ENCODE measurements at places on chromosomes 3 and 15.

DNA sequence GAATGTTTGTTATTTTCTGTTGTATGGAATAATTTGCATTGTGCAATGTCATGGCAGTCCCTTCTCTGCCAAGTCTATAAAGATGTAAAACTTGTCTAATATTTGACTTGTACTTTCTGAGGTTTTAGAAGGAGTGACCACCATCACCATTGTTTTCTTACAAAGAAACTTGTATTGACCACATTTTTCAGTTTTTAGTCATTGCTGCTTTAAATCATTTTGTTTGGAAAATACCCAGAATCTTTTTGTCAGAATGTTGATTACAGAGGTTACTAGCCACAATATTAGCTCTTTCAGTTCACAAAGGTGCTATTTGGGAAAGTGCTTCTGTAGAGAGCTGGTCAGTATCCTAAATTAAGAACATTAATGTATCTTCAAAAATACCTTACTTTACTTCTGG is 532.4 kb upstream of the GBE1 start:
- no peak for DNase-seq

GRCh38 chr3:147360646-147361453 is 45.5 kb downstream of the ZIC4 start:
- DNase-seq, result no peak

DNA sequence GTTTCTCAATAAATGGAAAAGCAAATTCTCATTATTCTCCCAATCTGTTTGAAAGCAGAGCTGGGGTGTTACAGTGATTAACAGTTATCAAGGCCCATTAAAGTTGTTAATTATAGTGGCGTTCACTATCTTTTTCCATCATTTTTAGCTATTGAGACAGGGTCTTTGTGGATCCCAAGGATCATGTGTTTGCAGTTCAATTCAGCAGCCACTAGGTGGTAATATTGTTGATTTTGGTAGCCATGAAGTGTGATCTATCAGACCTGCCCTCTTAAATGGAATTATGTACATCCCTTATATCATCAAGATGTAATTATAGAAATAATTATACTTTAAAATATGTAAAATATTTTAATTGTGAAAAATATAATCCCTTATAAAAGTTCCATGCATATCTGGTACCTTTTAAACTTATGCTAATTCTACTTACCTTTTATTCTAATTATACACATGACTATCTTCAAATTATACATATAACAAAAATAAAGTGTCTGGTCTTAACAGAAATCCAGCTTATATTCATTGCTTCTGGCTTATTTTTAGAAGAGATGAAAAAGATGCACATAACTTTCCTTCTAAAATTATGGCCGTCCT is 126.4 kb downstream of the GREM1 start:
- DNase-seq, result no peak

DNA sequence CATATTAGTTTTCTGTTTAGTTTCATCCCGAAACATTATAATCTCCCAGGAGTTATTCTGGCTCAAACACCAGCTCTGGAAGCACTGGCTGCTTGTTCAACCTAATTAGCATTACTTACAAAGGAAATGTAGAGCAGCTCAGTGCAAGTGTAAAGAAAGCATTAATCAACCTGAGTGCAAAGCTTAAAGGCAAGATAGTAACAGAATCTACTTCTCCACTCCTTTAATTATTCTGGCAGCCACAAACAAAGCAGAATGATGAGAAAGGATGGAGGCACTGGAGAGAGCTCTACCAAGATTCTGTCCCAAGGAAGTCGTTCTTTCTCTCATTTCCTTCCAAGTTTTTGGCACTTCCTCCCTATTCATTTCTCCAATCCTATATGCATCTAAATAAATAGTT is 1384.0 kb downstream of the ZPLD1 start:
- DNase-seq, result no peak

- DNase-seq, result no peak
These were observed 8.2 kb downstream of the ZNF106 start for GRCh38 chr15:42482701-42483100.

DNA sequence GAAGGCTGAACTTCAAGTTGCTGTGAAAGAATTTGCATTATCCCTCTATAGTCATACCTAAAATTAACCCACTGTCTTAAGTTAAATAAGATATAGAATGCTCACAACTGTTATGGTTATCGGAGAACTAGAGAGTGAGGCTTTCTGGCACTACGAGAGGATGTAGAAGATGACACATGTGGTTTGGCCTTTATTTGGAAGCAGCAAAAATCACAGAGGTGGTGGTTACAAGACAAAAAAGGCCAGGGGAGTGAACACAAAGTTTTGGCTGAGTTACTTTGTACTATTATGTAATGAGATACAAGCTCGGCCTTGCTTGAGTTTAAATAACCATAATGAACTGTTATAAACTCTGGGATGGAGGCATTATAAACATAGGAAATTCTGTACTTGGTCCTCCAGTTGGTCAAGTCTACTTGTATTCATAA is 78.3 kb upstream of the ICE2 start:
- peak; percentile 73 for DNase-seq

GRCh38 chr15:34733621-34734020 is 21.2 kb downstream of the GJD2 start:
- no peak for DNase-seq

- DNase-seq, result no peak
These were observed 54.8 kb upstream of the ACTC1 start for GRCh38 chr15:34850121-34850520.

DNA sequence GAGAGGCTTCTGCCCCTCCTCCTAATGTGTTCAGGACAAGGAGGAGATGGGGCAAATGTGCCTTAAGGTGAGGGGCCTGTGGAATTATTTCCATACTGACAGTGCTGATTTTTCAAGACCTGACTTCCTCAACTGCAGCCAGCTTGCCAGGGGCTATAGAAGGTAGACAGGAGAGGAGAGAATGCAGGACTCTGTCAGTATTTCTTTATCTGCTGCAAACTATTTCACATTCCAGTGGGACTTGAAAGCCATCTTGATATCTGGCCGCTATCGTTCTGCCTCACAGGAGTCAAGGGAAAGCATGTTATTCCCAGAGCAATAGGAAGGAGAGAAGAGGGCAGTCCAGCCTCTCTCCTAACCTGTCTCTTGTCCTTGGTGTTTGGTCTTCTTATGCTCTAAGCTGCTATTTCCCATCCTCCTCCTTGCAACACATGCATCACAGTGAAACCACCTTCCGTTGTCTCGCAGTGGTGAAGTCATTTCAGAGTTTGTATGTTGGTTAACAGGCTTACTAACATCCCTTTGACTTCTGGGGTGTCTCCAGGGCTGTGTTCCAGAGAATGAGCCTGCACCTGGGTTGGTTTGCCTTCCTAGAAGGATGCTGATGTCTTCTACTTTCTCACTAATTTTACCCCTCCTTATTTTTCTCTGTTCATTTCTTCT is 95.1 kb upstream of the MRPS22 start:
- no peak for DNase-seq
